Activated CD4-positive, alpha-beta T cell treated with anti-CD3 and anti-CD28 coated beads, Interleukin-2, amount 50 U/mL, for 48 hours (primary cell): ENCODE measurements at places on chromosomes 12 and 14.
A peak's percentile ranks its signal among the peaks of the same experiment; 100 is the strongest.

- DNase-seq: no peak
Observed at GRCh38 chr12:79706676-79707075, 15.9 kb upstream of the PAWR start.

- DNase-seq: no peak
Observed at GRCh38 chr14:33349871-33350270, 411.2 kb downstream of the NPAS3 start.

GRCh38 chr14:87494010-87494409 is 499.0 kb downstream of the GALC start:
- DNase-seq: no peak

- no peak for DNase-seq
Observed at GRCh38 chr14:85295318-85295717, 234.6 kb upstream of the FLRT2 start.

GRCh38 chr12:127760996-127761395 is 506.0 kb upstream of the TMEM132C start:
- DNase-seq: no peak

DNA sequence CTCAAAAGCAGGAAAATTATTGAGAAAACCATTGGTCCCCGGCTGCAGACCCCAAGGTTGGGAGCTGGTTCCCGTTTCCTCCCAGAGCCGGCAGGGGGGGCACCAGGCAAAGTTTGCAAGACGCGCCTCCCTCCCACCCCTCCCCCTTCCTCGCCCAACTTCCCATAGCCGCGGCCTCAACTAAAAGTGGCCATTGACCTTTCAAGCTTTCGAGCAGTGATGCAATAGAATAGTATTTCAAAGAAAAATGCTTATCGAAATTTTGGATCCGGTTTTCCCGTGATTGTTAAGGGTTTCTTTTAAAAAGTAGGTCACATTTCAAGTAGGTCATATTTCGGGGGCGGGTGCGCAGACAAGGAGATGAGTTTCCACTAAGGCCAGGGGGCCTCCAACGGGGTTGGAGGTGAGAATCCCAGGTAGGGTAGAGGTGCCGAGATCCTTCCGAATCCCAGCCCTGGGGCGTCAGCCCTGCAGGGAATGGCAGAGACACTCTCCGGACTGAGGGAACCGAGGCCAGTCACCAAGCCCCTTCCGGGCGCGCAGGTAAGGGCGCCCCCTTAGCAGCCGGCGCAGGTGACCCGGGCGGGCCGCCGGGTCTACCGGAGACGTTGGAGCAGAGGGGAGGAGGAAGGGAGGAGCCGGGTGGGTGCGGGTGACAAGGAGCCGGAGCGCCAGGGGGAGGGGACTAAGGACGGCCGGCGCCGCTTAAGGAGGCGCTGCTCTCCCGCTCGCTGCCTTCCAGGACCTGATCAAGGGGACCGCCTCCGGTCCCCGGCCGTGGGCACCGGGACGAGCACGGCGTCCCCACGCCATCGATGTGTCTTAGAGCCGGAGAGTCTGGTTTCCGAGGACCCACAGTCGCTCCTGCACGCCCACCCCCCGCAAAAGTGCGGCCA is 2.6 kb upstream of the SOCS2 start:
- peak; percentile 79 for DNase-seq

- DNase-seq: peak; percentile 36
Observed at GRCh38 chr12:104201238-104202001, 14.2 kb upstream of the TXNRD1 start.

DNA sequence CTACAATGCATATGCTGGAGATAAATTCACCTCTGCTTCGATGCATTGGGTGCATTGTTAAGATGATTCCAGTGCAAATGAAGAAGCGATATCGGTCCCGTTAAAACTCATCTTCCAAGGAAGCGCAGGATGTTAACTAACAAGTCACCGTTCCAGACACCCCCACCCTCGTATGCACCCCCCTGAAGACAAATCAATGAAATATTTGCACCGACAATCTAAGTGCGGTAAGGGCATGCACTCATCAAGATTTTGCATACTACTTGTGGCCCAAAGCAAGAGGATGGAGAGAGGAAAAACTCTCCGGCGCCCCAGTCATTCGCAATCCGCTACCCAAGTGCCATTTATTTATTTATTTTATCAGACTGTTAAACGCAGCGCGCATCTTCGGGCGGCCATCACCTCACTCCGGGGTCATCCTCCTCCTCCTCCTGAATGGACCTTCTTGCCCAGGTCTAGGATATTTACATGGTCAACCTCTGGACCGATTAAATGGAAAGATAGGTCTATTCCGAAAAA is 1.2 kb downstream of the NOVA1 start:
- DNase-seq: no peak

GRCh38 chr14:53850714-53851296 is 105.8 kb downstream of the BMP4 start:
- no peak for DNase-seq

GRCh38 chr14:43361751-43362150 is 1145.3 kb downstream of the FSCB start:
- no peak for DNase-seq

DNA sequence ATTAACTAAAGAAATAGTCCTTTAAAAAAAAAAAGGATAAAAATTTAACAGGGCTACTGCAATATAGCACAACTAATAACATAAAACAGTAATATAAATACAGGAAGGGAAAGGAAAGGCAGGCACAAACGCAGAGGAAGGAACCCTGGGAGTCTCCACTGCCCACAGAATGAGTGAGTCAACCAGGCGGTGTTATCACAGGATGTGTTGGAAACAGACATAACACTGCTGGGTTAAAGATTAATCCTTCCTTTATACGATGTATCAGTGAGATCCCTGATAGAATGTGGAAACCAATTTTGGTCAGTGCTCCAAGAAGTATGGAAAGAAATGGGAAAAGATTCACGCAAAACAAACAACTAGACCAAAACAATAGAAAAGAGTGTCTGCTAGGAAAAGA is 47.9 kb downstream of the FGD6 start:
- no peak for DNase-seq

DNA sequence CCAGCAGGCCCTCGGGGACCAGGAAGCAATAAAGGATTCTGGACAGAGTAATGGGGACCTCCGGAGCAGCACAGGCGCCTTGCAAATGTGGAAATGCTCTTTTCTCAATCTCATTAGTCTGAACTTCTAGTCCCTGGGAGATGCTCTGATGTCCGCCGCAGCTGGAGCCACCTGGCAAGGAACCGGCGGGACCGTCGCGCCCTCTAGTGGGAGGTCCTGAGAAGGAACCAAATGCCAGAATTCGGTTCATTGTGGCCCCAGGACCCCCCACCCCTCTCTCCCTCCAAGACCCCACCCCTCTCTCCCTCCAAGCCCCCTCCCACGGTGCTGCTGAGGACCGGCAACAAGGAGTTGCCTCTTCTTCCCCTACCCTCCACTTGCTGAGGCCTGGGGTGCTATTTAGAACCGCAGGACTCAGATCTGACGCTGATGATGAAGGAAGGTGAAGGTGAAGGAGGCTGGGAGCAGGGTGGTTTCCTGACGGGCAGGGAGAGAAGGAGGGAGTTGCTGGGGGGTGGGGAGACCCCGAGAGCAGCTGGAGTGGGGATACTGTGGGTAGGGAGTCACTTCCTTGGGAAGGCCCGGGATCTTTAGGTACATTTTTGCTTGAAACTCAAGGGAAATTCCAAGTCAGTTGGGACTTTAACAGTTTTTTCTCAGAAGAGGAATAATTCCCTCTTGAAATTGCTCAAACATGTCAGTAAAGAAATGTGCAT is 42.5 kb downstream of the SMIM41 start:
- DNase-seq: peak; percentile 71

DNA sequence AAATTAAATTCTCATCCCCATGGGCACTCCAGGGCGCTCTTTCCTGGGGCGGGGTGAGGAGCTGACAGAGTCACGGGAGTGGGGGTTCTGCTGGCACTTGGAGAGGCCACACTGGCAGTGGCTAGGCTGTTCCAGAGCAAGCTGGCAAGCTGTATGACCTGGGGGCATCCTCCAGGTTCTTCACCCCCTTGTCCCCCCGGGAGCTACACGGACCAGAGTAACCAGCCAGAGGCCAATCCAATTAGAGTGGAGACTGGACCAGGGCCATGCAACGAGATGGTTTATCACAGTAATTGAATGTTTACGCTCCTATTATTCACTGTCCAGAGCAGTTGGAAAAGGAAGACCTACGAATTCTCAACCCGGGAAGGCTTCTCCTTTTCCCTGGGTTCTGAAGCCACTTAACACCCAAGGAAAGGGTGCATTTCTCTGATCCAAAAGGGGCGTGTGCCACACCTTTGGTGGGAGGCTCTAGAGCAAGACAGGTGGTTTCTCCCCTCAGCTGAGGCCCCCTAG is 43.8 kb upstream of the PNMA1 start:
- DNase-seq: no peak

GRCh38 chr12:80634903-80635302 is 72.5 kb upstream of the MYF6 start:
- DNase-seq: no peak

DNA sequence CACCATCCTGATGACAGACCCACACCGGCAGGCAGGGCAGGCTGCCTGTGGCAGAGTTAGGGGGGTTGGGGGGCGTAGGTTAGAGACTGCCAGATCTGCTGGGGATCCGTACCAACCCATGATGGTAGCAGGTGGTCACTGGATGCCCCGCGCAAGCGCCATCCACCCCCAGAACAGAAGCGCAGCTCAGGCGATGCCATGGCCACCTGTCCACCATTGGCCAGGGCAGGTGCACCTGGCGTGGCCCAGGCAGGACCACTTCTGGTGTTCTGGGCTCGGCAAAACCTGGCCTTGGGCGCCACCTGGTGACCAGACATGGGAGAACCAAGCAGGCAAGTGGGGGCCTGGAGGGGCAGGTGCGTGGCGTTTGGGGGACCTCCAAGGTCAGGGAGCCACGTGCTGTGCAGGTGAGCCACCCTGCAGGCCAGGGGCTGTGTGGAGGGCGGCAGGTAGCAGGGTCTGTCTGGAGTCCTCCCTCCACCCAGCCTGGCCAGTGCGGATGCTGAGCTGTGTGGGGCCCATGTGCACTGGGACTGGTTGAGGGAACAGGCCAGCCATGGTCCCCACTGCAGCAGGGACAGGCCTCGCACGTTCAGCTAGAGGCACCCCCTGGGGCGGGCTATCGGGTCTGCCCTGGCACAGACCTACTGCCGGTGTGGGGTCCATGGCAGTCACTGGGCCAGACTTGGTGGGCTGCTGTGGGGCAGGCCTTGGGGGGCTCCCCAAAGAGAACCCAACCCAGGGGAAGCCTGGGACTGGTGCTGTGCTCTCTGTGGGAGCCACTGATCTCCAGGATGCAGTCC is 15.6 kb downstream of the BAG5 start:
- DNase-seq: peak; percentile 77

GRCh38 chr12:45363903-45364302 is 148.0 kb downstream of the ANO6 start:
- no peak for DNase-seq

DNA sequence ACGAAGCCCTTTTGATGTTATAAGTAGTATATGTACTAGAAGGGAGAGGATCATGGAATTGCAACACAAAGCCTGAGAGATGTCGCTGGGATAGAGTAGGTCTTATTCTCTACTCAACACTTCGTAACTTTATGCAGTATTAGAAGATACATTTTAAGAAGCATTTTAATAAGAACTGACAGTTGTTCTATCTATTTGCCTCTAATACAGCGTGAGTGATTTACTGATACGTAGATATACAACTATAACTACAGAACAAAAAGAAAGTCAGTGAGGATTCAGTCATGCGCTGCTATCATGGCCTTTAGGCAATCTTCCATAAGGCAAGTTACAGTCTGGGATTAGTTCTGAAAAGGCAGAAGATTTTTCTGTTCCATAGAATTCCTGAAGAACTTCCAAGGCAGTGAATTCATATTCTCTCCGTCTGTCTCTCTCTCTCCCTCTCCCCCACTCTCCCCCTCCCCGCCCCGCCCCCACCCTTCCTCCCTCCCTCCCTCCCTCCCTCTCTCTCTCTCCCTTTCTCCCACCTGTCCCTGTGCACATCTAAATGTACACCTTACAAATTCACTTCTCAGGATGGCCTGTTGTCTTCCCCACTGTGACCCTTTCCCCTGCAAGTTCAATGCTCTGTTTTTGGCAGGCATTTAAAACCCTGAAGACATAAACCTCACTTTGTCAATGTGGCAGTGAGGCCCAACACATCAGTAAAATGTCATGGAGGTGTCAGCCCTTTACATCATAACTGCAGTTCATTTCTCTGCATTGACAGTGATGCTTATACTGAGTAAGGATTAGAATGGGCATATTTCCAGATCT is 470.6 kb downstream of the EGLN3 start:
- DNase-seq: no peak

GRCh38 chr14:64422756-64423155 is 34.6 kb downstream of the MTHFD1 start:
- DNase-seq: no peak

DNA sequence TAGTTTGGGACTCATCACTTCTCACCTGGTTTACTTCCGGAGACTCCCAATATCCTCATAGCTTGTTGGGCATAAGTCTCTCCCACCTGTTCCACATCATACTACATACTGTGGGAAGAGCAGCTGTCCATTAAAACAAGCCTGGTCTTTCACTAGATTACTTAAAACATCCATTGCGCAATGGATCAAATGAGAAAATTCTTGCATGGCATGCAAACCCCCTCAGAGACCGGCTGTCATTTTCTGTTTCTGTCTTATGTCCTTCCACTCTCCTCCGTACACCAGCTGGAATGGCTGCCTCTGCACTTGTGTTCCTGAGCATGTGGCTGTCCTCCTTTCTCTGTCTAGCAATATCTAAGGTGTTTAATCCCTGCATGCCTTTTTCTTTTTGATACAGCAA is 265.6 kb downstream of the TMEM117 start:
- no peak for DNase-seq

GRCh38 chr12:57865084-57865751 is 18.7 kb upstream of the CTDSP2 start:
- peak; percentile 74 for DNase-seq

- DNase-seq: no peak
Observed at GRCh38 chr12:52239767-52240166, 6.7 kb downstream of the KRT7 start.

- no peak for DNase-seq
Observed at GRCh38 chr14:71474301-71475265, 457.6 kb upstream of the RGS6 start.

DNA sequence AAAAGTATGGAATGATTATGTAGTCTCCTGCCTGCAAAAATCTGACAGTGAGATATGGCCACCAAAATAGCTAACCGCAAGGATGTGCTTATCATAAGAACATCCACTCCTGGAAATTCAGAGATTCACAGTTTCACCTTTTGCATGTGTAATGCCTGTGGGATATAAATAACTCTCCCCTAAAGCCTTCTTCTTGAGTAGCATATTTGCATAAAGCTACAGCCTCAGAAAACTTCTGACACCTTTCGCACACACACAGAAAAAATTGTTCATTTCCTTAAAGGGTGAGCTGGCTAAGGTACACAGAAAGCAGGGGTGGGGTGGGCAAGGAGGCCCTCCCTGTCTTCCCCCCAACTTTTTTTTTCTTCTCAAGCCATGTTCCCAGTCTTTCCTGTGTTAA is 3.1 kb upstream of the IGF1 start:
- DNase-seq: no peak
